ENCODE measurements at places on chromosomes 13 and 19.

DNA sequence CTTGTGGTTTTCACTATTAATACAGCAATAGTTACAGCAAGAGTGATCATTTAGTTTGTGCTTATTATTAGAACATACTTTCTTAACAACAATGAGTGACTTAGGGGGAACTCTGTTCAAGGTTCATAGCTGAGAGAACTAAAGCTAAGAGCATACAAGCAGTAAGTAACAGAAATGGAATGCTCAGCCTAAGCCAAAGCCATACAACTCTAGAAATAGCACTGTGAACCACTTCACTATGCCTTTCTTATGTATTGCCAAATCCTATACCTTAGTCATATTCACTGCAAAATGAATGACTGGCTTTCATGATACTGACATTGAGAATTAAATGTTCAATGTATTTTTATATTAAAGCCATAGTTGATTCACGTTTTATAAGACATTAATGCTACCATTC, 599.7 kb upstream of the SLITRK1 start:
- no peak for DNase-seq

DNA sequence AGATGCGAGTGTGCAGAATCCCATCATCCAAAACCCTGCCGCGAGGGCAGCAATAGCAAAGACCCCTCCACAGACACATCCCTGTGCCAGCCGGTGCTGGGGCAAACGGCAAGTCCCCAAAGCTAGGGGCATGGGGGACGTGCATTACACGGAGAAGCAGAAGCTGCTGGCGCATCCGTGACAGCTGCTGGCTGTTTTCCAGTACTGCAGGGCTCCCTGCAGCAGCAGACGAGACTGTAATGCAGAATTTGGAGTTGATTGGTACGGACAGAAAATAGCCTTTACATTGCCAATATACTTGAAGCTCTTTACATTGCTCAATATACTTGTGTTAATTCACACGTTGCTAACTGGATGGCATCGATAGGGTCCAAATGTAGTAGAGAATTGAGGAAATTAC, 77.2 kb upstream of the TMTC4 start:
- DNase-seq: peak; percentile 14

DNA sequence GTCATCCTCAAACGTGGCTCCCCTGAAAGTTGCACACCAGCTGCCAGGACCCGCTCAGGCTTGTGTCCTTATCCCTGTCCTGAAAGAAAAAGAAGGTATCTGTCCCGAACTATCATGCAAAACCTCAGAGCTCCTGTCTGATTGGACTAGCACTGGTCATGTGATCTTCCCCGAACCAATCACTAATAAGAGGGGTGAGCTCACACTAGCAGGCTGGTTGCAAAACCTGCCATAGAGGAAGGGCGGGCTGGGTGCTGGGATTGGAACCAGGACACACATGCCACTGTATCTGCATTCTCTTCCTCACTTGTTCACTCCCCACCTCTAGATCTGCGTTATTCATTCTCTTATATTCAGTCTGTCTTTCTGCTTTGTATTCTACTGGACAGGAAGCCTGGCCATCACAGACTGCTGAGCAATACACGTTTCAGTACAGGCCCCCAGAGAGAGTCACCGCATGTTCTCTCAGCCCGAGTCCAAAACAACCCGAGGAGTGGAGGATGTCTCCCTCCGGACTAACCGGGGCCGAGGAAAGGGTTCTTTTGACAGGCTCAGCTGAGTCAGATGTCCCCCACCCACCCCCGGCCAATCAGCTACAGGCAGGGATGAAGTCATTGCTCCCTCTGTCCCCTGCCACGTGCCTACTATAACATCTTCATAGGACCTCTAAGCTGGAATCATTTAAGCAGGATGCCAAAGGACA, 97.7 kb downstream of the SIPA1L3 start:
- peak; percentile 76 for DNase-seq

DNA sequence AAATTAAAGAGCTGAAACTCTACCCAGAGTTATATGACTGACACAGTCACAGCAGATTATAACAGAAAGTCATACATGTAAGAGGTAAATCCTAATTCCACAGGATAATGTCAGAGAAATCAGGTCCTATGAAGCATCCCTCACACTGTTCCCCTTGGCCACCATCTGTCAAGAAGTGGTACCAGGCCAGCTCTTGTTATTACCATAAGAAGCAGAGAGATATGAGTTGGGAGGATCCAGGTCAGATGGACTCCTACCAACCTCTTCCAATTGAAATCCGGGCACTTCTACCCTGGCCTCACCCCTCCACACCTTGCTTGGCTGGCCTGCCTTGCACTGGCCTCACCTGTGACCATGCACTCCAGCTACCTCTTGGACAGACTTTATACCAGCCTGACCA, 353.2 kb downstream of the DNAJC15 start:
- DNase-seq: no peak

DNA sequence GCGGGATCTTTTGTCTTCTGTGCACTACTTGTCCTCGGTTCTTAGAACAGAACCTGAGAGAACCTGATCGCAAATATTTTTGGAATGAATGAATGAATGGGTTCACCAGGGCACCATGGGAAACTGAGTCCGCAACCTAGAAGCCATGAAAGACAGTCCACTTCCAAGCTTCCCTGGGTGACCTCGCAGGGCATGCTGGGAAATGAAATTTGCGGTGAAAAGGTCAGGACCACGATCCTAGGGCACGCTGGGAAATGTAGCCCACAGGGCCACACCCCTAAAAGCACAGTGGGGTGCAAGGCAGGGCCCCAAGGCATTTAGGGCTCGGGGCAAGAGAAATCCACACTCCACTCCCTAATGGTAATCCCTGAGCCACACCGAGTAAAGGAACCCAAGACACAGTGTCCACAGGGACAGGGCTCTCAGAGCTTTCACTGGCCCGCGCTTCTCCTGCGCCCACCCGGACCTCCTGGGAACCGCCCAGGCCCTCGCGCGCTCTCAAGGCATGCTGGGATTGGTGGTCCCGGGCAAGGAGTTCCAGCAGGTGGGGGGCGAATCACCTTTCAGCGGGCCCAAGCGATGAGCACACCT, 1.1 kb upstream of the PPP1R12C start:
- DNase-seq: peak; percentile 66

DNA sequence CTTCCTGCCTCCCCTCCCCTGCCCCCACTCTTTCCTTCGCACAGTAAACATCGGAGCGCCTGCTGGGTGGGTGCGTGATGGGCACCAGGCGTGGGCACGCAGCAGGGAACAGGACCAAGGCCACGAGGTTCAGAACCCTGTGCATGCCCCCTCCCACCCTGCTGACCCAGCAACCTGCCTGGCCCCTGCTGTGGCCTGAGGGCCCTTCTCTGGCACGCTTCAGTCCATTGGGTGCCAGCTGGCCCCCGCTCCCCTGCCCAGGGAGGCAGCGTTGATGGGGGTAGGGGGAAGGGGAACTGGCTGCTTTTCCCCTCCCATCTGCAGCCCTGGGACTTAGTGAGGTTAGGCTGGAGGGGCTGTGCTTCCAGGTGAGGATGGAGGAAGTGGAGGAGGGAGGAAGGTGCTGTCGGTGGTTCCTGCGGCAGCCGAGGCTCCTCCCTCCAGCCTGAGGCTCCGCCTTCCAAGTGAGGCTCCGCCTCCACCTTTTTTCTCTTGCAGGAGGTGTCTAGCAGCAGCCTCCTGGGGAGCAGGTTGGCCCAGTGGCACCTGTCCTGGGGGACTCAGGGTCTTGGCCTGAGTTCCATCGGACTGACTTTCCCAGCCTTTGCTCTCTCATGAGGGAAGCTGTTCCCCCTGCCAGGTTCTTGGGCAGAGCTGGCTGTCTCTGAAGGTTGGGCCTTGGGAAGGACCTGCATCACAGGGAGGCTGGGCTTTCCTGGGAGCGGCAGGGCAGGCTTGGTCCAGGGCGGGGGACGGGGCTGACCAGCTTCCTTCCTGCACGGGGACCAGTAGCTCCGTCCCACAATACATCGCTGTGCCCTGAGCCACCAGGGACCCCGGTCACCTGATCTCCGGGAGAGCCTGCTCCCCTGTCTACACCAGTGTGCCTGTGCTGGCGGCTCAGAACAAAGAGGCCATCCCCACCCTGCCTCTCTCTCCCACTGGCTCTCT, 7.3 kb downstream of the PIAS4 start:
- no peak for DNase-seq

- no peak for DNase-seq
These were observed 31.7 kb upstream of the IL17D start for GRCh38 chr13:20671789-20672188.

- peak; percentile 84 for DNase-seq
These were observed 44.0 kb downstream of the BRD4 start for GRCh38 chr19:15288146-15288963.

DNA sequence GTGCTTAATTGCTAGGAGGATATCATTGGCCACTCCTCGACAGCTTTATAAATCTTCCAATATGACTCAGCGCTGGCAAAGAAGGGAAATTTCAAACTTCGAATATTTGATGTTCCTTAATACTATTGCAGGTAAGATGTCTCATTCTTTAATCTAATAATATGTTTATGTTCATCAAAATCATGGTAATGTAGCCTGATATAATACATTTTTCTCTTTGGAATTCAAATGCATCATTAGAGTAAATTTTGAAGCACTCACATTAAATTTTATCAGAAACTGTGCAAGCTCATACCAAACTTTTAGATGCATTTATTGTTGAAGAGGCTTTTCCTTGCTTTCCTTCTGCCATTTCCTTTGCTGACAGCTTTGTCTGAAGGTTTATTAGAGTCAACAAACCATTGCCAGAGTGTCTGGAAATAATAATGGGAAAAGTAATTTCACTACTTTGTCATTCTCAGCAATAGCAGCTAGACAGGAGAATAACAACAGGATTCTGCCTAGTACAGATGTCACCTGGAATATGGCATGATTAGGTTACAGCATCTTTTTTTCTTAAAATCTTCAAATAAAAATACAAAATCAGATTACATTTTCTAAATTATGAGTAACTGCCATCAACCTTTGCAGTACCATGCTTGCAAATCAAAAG, 78.6 kb upstream of the MAB21L1 start:
- DNase-seq: no peak

GRCh38 chr13:89027694-89028306, 1356.6 kb downstream of the SLITRK5 start:
- DNase-seq: no peak

GRCh38 chr13:41955605-41956004, 5.3 kb downstream of the VWA8 start:
- DNase-seq: no peak

DNA sequence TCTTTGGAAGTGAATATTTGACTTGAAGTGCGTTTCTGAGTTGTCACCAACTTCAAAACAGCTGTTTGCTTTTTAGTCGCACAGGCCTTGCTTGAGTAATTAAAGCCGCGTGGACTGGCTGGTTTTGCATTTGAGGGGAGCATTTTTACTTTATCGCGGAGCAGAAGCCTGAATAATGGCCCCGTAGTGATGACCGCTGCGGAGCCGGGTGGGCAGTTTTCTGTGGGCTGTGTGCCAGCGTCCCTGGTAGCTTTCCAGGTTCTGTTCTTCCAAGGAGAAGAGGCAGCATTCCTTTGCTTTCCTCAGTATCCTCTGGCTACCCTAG, 1.1 kb downstream of the NAA16 start:
- DNase-seq: no peak

DNA sequence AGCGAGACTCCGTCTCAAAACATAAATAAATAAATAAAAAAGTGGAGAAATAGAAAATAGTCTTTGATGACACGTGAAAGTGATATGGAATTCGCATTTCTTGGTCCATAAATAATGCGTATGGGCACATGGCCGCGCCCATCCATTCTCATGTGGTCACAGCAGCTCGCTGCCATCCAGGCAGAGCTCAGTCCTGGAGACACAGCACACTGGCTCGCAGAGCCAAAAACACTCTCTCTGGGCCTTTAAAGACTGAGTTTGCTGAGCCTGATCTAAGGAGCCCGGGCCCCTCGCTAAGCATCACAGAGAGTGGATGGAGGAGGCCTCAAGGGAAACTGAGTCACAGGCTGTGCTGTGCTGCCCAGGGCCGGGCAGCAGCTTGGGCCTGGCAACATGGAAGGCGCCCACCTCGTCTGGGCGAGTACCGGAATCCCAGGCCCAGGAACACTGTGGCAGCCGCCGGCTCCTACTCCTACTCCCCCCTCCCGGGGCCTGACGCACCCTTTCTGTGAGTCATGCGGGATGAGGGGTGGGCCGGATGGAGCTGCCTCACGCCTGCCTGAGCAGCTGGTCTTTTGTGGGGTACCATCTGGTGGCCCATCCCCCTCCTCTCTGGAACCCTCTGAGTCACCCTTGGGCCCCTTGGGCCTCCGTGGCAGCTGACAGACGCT, 28.9 kb upstream of the CACTIN start:
- DNase-seq: peak; percentile 65

DNA sequence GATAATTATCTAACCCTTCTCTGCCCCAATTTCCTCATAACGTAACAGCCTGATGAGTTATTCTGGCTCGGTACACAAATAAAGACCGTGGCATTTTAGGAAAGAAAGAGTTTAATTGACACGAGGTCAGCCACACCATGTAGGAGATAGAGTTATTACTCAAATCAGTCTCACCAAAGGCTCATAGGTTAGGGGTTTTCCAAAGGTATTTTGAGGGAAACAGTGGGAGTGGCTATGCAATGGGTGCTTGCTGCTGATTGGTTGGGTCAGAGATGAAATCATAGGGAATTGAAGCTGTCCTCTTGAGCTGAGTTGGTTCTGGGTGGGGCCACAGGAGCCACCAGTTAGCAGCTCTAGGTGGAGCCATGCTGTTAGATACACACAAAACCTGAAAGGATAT, 137.5 kb downstream of the FREM2 start:
- no peak for DNase-seq

DNA sequence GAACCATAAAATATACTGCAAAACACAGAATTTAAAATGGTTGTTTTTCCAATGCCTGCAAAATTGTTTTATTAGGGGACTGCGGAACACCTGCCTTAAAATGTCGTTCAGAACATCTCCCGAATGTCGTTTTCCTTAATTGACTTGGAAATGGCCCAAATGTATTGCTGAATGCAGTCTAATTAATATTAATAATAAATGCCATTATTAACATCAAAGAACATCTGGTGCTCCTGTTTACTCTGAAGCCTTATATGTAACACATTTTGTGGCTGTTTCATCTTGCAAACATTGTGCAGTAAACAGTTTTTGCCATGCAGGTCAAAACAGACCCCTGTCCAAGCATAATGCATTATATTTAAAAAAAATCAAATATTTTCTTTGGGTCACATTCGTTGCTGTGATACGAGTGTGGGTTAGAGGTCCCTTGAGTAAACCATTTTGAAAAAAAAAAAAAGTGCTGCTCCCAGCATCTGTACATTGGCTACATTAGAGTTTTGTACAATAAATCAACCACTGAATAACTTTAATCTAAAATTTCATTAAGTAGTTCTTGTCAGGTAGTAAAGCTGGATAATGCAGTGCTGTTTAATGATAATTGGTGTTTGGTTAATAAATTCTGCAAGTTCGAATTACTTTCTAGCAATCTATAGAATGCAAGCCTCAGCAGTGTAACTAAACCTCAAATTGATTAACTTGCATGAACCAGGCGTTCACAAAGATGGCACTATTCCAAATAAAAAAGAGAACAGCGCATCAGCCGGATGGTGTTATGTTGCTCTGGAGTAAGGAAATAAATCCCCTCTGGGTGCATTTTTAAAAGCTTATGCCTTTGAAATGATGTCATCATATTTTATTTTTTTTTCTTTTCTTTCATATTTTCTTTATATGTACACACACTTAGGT, 140.2 kb downstream of the ZNF536 start:
- no peak for DNase-seq

- no peak for DNase-seq
These were observed 287.0 kb downstream of the DCT start for GRCh38 chr13:94192431-94192975.

GRCh38 chr13:26227166-26227971, 5.3 kb upstream of the RNF6 start:
- DNase-seq: no peak

Measured in anterior cingulate cortex (tissue), 58 donors.